Stimulated activated naive CD4-positive, alpha-beta T cell (primary cell): ENCODE measurements at places on chromosomes 3 and 15.
A peak's percentile ranks its signal among the peaks of the same experiment; 100 is the strongest.

DNA sequence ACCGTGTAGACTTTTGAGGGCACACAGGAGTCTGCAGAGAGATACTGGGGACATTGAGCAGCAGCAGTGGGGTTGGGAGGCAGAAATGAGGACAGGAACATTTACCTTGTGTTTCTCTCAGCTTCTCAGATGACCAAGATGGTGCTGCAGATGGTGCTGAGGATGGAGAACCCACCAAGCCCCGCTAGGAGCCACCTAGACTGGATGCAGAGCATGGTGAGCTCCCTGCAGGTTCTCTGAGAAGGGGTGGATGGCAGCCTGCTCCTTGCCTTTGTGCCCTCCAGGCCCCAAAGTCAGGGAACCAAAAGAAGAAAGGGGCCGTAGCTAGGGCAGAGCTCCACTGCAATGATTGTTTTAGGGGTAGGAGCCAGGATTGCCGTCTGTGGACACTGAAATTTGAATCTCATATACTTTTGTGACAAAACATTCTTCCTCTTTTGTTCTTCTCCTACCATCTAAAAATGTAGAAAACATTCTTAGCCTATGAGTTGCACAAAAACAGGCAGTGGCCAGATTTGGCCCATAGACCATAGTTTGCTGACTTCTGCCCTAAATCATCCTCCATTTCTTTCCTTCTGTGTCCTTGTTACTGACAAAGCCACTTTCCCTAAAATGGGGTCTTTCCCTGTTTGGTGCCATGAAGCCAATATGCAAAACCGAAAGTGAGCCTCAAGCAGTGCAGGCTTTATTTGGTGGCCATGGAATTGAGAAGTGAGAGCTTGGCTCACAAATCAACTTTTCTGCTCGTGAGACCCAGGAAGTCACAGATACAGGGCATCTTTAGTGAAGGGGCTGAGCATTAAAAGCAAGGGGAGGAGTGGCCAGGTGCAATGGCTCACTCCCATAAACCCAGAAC lies 11.9 kb upstream of the MUC20 start:
- no peak for DNase-seq

DNA sequence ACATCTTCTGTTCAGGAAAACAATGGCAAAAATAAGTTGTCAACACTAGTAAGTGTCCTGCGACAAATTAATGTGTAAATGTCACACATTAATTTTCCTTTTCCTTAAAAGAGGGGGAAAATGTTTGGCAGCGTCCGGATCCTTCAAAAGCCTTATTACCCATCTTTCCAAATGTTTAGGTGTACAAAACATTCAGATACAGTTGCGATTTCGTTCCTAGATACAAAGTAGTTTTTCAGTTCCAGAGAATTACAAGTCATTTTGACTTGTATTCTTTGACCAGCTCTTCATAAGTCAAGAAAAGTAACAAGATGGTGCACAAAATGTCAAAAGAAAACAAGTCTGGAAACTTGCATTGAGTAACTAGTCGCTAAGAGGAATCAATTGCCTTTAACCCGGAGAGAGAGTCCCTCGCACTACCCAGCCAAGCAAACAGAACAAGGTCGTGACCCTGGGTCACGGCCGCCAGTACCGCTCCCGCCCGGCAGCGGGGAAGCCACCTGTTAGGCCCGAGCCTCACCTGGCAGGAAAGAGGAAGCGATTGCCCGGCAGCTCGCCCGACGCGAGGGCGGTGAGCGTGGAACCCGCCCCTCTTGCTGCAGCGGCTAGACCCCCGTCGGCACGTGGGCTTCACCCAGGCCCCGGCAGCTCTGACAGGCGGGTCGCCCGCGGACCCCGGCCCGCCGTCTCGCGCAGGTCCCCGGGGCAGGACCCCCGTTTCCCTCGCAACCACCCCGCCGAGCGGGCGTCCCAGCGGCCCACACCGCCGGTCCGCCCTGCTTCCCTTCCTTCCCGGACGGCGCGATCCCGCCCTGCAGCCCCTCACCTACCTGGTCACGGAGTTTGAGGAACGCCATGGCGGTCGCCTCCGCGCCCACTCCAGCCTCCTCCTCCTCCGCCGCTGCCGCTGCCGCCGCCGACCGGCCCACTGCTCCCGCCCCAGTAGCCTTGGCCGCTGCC lies 61.0 kb upstream of the ANKRD28 start:
- DNase-seq, result peak; percentile 61

DNA sequence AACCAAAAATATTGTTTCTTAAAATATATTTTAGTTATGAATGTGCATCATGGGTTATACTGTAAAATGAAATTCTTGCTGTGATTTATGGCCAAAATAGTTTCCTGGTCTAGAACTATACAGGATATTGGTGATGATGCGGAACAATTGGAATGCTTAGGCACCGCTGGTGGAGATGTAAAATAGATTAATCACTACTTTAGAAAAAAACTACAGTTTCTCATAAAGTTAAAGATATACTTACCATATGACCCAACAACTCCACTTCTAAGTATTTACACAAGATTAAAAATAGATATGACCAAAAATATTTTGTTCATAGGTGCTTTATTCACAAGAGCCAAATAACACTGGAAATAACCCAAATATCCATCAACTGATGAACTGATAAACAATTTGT lies 126.7 kb downstream of the TUSC7 start:
- DNase-seq, result no peak

DNA sequence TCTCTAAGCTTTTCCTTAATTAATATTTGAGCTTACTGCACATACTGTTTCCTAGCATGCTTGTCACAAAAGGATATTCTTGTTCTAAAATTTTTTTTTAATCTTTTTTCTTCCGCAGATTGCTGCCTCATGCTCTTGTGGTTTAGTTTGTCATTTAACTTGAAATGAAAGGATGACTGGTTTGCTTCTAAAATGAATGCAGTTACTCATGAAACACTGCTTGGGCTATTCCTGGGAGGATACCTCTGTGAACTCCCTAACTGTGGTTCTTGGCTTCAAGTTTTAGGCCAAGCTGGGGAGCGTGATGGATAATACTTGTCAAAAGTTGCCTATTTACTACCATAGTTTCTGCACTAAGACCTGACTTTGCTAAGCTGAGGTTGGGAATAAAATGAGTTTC lies 64.0 kb downstream of the USP13 start:
- DNase-seq, result no peak

- no peak for DNase-seq
Measured at GRCh38 chr15:33395846-33396245, 85.1 kb downstream of the RYR3 start.
